ENCODE measurements at places on chromosomes 5 and 9.

GRCh38 chr5:80619086-80619485, 35.4 kb upstream of the MSH3 start:
- no peak for DNase-seq

DNA sequence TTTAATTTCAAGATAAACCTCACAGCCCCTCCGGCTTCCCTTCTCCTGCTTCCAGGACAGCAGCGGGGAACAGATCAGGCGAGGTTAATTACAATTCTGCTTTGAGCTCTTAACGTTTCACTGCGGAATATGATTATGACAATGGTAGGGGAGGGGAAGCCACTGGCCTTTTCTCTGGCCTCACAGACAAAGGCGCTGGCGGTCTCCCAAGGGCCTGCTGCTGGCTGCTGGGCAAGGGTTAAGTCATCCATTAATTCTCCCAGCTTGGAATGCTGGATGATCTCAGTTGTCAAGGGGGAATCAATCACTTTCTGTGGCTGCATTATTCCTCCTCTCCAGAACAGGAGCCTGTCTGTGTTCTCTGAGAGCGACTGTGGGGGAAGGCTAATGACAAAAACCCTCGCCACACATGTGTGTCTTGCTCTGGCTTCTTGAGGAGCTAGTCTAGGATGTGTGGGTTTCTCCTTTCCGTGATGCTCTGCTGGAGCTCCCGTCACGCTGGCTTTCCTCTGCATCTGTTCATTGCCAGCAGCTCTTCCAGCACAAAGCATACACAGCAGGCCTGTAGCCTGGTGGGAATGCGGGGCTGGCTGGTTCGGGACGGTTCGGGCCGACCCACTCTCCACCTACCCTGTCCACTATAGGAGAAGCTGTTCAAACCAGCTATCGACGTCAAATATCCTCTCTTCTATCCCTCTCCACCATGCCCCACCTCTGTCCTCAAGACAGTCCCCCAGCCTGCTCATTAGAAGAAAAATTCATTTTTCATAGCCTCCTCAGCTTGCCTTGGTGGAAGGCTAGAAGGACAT, 82.8 kb downstream of the DCP2 start:
- DNase-seq: peak; percentile 94

DNA sequence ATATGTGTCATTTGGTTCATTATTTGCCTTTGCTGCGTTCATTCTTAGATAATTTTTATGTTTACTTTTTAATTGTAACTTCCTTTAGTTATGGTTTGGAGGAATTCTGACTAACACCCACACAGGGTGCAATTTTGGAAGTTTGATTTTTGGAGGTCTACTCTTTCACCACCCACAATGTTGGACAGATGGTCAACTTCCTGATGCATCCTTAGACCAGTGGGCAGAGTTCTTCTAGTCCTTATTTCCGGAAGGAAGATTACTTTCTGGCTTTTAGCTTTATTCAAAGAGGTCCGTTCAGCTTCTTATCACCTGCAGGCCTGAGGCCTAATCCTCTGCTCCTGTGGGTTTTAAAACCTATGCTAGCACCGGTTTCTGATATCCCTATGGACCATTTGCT, 126.7 kb downstream of the MTX3 start:
- no peak for DNase-seq

- no peak for DNase-seq
These were observed 830 bp downstream of the ADAMTSL1 start for GRCh38 chr9:18474783-18475182.

DNA sequence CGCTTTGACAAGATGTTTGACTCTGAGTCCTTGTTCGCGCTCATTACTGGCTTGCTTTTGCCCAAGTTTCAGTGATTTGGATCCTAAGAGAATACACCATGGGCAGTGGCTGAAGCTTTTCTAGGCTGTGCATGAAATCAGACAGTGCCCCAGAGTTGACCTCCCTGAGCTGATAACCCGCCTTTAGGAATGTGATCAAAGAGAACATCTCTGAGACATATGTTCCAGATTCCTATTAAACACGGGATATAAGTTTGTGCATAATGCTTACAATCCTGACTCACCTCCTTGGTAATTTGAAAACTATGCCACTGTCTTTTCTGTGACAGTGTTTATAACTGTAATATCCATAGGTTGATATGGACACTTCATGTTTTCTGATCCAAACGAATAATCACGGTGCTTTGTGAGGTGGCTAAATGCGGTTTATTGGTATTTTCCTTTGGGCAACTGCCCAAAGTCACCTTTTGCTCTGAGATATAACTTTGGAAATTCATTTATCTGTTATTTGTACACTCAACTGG, 732.9 kb downstream of the MTRR start:
- DNase-seq: no peak

DNA sequence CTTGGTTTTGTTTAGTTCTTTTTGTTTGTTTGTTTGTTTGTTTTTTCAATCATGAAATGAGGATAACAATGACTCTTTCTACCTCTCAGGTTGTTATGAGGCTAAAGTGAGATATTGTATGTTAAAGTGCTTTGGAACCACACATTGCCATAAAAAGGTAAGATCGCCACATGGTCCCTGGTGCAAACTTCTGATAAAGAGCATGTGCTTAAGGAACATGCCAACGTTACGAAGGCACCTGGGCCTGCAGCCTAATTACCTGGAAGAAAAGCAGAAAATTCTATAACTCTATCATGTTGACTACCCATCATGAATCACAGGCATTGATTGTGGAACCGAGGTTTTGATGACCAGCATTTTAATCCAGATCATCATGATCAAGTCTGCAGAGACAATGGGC, 151.8 kb downstream of the DROSHA start:
- no peak for DNase-seq

GRCh38 chr9:38083858-38084555, 15.0 kb upstream of the SHB start:
- DNase-seq: peak; percentile 24

DNA sequence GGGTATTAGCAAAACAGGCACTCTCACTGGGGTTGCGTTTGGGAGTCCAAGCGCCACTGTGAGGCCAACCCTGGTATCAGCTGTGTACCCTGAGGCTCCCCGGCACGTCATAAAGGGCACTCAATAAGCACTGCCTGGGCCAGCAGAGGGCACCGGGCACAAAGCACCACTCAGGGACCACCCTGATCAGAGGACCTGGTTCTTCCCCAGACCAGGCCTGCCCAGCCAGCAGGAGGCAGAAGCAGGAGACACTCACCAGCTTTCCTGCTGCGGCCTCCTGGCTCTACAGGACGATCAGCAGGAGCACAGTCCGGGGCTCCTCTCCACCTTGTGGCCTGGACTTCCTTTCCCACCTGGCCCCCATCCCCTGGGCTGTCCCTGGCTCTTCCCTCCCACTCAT, 12.6 kb downstream of the MGAT1 start:
- DNase-seq: no peak

DNA sequence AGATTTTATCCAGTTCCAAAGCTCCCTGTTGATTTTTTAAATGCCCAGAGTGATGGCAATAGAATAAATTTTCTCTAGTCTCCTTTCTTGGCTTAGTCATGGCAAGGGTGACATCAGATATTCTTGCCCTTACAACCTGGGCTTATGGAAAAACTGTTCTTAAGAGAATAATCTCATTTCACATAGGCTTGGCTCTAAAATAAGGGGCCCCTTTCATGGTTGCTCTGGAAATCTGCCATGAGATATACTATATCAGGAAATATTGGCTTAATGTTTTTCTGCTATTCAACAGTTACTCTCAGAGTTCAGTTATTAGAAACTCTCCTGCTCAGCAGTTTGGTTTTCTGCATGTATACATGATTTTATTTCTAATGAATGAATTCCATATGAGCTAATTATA, 7.8 kb downstream of the HMHB1 start:
- no peak for DNase-seq

GRCh38 chr5:104265531-104266140, 703.0 kb upstream of the NUDT12 start:
- no peak for DNase-seq

GRCh38 chr5:16067415-16067814, 112.2 kb downstream of the MARCHF11 start:
- no peak for DNase-seq

DNA sequence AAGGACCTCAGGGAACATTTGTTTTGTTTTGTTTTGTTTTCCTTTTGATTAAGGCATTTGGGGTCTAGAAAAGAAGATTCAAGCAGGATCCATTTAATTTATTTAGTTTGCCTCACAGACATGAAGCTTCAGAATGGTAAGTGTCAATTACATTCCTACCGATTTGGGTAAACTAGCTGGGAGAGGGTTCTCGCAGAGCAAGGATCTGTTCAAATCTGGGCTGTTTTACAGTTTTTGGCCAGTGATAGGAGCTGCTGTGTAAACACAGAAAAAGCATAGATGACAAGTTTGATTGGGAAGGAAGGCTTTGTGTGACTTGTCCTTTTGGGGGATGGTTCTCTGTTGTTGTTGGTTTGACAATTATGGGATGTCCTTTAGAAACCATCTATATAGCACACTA, 470.3 kb upstream of the WWC1 start:
- no peak for DNase-seq

DNA sequence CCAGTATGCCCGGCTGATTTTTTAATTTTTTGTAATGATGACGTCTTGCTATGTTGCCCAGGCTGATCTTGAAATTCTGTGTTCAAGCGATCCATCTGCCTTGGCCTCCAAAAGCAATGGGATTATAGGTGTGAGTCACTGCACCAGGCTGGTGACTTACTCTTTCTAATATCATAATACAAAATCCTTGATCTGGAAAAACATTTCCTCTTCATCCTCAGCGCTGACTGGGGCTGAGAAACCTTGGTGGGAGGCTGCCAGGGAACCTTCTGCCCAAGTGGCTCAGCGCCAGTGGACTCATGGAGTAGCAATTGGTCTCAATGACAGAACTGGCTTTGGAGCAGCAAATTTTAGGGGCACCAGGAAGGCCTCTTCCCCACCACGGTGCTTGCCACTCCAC, 17.5 kb upstream of the SEMA4D start:
- DNase-seq: no peak

GRCh38 chr5:179115845-179116524, 55.8 kb downstream of the ZNF354C start:
- DNase-seq: no peak

- no peak for DNase-seq
These were observed 56.1 kb downstream of the UBAP2 start for GRCh38 chr9:33992632-33993031.

GRCh38 chr9:108680946-108681345, 174.8 kb downstream of the ACTL7B start:
- DNase-seq: no peak

GRCh38 chr9:2418619-2419018, 203.0 kb upstream of the VLDLR start:
- DNase-seq: peak; percentile 43

DNA sequence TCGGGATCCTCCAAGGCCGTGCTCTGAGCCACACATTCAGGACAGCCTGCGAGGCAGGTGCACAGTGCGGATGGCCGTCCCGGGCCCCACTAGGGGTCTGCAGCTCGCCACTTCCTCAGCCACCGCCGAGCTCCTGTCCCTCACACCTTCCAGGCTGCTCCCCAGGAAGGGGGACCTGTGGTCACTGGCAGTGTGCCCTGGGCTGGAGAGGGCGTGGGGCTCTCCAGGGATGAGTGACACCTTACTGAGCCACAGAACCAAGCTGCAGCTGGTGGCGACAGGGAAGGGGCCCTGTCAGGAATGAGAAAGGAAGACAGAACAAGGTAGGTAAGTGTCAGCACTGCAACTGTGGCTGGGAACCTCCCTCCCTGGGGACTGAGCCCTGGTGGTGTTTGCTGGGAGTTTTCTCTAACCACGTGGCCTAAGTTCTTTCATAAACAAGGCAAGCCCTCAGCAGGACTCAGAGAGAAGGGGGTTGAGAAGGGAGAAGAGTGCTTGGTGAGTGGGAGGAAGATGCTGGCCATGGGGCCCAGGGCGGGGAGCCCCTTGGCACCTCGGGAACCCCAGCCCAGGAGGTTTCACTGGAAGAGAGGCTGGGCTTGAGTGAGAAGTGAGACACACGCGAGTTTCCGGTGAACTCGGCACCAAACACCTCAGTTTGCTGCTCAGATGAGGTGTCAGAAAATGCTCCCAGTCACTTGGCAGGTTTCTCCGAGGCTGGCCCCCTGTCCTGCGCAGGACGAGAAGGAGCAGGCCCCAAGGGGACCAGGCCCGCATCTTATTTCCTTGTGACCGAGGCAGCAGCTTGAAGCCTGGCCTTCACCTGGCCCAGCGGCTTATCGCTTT, 5.2 kb downstream of the IL13 start:
- DNase-seq: no peak

DNA sequence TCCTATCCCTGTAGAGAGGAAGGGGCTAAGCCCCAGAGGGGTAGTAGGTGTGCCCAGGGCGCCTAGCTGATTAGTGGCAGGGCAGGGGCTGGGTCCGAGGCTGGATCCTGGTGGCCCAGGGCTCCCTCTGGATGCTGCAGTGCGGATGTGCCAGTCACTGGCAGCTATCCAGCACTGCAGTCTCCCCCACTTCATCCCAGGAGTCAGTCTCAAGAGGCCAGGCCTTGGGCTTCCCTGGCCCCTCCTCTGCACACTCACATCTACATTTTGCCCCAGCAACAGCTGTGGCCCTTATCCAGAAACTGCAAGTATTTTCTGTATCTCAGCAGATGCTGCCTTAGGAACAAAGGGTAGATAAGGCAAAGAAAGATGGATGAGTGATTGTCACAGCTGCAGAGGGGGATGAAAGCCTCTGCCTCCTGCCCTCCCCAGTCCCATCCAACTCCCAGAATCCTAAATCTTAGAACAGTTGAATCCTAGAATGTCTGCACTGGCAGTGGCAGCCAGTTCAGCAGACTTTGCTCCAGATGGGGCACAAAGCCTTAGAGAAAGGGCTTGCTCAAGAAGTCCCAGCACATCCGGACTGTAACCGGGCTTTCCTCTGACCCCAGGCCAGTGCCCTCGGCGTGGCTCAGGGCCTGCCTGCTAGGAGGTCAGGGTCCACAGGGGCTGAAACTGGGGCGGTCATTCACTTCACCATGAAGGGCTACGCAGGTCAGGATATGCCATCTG, 1.6 kb downstream of the ANXA6 start:
- DNase-seq: no peak

GRCh38 chr5:16759147-16759773, 142.5 kb upstream of the RETREG1 start:
- DNase-seq: no peak

GRCh38 chr9:36100532-36100931, 36.0 kb upstream of the GLIPR2 start:
- peak; percentile 61 for DNase-seq

DNA sequence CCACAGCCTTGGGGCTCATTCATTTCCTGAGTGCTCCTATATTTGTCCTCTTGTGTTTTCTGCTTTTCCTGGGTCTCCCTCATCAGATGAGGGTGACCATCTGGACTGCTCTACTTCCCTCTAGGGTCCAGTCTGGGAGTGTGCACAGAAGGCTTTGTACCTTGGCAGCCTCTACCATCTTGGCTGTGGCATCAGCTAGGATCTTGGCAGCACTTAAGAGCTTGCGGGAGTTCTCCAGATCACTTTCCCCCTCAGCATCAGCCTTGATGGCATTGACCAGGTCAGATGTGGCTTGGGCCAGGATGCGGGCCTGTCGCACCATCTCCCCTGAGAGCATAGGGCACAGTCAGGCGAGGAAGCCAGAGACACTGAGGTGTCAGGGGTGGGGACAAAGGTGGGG, 15.8 kb downstream of the TLN1 start:
- no peak for DNase-seq

DNA sequence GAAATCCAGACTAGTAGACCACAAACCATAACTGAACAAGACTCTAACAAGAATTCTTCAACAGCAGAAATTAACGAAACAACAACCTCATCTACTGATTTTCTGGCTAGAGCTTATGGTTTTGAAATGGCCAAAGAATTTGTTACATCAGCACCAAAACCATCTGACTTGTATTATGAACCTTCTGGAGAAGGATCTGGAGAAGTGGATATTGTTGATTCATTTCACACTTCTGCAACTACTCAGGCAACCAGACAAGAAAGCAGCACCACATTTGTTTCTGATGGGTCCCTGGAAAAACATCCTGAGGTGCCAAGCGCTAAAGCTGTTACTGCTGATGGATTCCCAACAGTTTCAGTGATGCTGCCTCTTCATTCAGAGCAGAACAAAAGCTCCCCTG, 68.6 kb downstream of the VCAN start:
- DNase-seq: no peak
